AG09319 (cell line): ENCODE measurements at places on chromosomes 6 and 20.

DNA sequence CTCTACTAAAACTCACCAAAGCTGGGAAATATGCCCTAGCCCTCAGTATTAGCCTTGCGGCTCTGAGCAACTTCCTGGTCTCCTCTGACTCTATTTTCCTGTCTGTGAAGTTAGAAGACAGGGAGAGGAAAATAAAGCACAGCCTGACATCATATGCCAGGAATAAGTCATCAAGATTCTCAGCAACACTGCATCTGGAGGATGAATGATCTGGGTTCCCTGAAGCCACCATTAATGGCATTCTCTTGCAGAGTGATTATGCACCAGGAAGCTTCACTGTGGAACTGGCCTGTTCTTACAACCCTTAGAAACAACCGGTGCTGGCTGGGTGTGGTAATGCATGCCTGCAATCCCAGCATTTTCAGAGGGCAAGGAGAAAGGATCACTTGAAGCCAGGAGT lies 12.4 kb downstream of the ADGRF5 start:
- no peak for DNase-seq

GRCh38 chr20:38453941-38454340 lies 18.7 kb upstream of the RALGAPB start:
- no peak for DNase-seq

DNA sequence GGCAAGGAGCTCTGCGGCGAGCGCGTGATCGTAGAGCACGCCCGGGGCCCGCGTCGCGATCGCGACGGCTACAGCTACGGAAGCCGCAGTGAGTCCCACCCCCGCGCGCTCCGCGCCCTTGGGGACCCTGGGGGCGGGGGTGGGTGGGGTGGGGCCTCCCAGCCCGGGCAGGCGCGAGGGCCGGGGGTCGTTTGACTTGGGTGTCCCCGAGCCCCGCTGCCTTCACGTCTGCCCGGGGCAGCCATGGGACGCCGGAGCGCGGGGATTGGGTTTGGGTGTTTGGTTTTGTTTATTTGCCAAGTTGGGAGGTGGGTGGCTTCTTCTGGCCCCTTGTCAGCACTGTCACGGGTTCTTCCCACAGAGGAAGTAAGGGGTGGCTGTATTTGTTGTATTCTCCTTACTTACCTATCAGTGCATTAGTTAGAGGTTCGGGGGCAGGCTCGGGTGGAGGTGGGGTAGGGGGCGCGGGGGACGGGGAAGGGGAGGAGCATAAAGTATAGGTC lies 777 bp downstream of the SRSF6 start:
- DNase-seq = no peak

- no peak for DNase-seq
These were observed 283.1 kb downstream of the PREX1 start for GRCh38 chr20:48544402-48545339.

DNA sequence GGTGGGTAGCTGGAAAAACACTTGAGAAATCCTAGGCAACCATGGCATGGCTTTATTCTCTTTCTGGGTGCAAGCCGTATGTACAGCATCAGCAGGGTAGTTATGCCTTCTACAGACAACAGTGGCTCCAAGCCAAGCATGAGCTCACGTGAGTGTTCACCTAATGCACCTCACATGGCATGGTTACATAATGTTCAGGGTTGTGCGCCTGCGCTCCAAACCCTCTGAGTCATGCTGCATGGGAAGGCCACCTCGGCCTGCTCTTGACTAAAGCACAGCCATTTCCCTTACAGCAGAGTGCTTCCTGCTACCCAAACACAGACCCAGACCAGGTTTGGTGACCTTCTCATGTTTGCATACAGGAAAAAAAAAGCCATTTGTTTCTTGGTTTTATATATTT lies 96.2 kb downstream of the VIP start:
- no peak for DNase-seq

- no peak for DNase-seq
These were observed 284.9 kb downstream of the PRKN start for GRCh38 chr6:162442687-162443086.

DNA sequence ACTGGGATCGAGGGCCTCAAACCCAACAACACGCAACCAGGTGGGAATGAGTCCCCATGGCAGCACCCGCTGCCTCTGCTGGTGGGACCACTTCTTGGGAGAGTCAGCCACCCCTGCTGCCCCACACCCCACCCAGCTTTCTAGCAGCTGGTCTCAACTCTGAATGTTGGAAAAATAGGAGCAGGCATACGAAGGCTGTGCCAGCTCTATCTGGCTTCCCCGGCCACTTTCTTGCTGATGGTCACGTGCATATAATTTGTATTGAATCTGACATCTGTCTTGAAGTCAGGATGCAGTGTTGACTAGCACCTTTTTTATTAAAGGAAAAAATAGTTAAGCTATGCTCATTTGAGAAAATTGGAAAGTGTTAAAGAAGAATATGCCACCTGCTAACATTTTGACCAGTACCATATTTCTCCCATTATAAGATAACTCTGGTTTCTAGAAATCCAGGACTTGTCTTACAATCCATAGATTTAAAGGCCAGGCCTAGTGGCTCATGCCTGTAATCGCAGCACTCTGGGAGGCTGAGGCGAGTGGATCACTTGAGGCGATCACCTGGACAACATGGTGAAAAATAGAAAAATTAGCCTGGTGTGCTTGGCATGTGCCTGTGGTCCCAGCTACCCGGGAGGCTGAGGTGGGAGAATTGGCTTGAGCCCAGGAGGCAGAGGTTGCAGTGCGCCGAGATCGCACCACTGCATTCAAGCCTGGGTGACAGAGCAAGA lies 26.9 kb upstream of the MAPRE1 start:
- DNase-seq = no peak

DNA sequence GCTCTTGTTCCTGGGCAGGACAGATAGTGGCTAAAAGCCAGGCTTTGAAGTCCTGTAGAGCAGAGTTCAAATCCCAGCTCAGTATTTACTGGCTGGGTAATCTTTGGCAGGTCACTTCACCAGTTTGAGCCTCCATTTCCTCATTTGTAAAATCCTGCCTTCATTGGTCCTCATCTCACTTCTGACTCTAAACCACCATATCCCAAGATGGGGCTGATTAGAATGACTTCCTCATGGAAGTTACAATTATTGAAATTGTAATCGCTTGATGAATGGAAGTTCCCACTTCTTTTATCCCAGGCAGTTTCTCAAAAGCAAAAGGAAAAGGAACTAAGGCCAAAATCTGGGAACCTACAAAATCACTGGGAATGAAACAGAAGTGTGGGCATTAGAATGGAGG lies 35.9 kb upstream of the B4GALT5 start:
- DNase-seq = no peak

DNA sequence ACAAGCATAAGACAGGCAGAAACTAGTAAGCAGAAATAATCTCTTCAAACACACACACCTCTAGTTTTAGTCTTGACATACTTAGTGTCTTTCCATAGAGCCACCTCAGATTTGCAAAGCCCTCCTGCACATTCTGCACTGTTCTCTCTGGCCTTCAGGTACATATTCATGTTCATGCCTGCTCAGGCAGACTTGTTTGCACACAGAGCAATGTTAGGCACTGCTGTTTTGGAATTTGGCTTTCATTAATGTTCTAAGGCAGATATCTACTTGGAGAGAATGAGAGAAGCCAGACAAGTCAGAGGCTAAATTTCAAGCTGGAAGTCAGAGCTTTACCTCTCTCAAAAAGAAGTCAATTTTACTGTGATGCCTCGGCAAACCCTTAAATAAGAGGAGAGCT lies 21.3 kb upstream of the DST start:
- DNase-seq = no peak

- no peak for DNase-seq
These were observed 26.5 kb upstream of the SMOC2 start for GRCh38 chr6:168414336-168415097.

DNA sequence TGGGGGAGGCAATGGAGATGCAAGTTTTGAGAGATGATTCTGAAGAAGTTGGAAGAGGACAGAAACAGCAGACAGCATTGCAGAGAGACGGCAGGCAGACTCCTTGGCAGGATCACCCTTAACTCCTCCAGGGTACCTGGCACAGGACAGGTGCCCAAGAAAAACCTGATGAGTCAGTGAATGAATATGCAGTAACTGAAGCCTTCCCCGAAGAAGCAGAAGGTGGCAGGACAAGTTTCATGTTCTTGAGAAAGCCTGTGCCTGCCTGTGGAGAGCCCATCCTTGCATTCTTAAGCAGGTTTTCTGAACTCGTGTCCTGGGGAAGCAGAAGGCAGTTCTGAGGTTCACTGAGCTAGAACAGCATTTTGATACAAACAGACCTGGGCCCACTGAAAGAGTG lies 79.6 kb upstream of the SASH1 start:
- DNase-seq = no peak

DNA sequence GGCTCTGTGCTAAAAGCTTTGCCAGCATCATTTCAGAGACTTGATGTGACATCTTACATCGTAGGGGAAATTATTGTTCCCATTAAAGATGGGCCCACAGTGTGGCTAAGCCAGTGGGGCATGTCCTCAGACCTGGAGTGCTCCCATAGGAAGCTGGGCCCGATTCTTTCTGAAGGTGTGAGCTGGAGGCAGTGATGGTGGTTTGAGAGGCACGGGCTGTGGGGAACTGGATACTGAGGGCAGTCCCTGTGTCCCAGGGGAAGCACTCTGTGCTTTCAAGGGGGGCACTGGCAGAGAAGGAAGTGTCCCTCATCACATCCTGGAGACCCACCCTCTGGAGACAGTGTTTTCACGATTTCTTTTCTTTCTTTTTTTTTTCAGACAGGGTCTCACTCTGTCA lies 8.6 kb upstream of the FAM110A start:
- DNase-seq = no peak

- no peak for DNase-seq
These were observed 379.2 kb upstream of the SLC35B3 start for GRCh38 chr6:8814440-8815000.

GRCh38 chr20:34043025-34043424 lies 49.3 kb downstream of the RALY start:
- no peak for DNase-seq

DNA sequence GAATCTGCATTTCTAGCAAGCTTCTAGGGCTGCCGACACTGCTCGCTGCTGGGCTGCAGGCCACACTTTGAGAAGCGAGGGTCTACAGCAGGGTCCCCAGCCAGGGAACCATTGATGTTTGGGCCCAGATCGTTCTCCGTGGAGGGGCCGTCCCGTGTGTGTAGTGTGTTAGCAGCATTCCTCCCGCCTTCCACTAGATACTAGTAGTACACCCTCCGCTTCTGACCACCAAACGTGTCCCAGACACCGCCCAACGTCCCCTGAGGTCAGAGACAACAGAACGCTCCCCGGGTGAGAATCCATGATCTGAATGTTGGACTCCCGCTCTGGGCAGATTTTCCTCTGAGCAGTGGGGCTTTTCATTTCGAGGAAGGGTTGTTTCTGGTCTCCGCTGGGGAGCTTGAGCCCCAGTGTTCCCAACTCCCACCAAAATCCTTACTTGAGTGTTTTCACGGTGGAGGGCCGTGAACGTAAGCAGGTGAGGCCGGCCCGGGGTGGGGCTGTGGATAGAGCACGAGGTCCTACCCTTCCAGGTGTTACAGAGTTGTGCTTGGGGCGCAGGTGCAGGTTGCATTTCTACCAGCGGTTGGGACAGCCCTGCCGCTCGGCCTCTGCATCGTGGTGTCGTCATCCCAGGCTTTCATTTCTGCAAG lies 124.6 kb downstream of the SYCP2 start:
- no peak for DNase-seq

DNA sequence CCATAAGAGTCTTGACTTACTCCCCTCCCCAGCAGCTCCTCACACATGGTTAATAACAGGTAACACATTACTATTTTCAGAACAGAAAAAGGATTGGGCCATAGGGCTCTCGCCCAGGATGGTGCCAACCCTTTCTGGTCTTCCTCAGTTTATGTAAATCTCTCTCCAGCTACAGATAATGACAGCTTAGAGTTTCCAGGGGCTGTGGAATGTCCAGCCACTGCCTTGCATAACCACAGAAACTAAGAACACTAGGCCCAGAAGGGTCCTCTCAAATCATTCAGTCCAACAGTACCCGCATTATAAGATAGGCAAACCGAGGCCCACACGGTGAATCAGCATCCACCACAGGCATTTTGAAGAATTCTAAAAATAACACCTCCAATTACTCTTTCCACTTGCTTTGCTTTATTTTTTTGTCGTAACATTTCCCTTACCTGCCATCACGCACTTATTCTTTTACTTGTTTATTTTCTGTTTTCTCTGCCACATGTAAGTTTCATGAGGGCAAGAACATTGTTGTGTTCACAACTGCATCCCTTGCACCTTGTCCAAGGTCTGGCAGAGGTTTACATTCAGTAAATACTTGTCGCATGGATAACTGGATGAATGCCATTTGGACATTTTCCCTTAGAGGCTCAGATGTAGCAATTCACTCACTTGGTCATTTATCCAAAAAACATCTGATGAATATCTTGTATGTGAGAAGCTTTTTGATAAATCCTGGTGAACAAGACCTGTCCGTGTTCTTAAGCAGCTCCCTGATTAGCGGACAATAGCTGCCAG lies 6.4 kb upstream of the SDC4 start:
- no peak for DNase-seq

- DNase-seq = no peak
These were observed 88.8 kb downstream of the SYNJ2 start for GRCh38 chr6:158070513-158070912.

DNA sequence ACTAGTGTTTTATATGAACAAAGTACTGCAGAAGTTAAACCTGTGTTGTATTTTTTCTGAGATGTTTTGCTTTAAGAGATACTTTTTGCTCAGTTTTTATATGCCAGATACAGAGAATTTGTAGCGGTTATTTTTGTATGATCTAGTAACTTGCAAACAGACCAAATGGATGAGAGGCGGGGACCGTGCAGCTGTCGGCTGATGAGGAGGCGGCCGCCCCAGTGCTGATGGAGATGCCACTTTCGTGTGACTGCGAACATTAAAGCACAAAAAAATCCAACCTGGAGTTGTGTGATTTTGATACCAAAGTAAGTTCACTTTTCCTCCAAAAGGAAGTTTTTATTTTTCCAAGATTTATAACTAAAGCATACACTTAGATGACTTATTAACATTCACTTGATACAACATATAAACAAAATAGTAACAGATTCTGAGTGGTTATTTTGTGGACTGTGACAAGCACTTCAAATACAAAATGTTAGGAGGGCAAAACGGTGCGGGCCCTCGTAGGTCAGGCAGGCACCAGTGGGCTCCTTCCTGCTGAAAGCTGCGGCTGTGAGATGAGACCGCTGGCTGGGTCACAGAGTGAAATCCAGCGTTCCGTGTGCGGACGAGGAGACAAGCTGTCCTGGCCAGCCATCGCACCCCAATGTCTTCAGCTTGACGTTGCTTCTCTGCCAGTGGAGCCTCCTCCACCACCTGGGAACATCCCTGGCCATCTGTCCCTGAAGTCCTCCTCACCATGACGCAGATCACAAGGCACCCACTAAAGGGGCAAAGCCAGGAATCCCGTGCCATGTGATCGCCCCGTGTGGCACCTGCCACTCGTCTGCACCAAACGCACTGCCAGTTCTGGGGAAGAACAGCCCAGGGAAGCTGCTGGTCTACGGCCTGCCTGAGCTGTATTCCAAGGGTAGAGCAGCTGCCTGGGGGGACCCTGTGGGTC lies 4.0 kb upstream of the OGFR start:
- DNase-seq = no peak

DNA sequence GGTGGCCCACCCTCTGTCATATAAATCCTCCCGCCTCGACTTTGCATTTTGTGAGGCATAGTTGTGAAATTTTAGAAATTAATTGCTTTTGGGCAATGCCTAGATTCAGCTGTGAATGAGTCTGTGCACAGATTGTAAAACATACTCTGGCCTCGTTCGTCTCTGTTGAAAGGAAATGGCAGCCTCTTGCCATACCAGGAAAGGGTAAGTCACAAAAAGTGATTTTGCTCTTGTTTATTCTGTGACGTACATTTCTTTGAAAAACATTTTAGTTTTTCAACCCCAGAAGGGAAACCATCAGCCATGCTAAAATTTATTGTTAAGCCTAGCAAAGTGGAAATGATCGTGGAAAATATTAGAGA lies 15.3 kb upstream of the EXOC2 start:
- DNase-seq = no peak
